H54 (cell line): ENCODE measurements at places on chromosomes 1 and 21.
A peak's percentile ranks its signal among the peaks of the same experiment; 100 is the strongest.

DNA sequence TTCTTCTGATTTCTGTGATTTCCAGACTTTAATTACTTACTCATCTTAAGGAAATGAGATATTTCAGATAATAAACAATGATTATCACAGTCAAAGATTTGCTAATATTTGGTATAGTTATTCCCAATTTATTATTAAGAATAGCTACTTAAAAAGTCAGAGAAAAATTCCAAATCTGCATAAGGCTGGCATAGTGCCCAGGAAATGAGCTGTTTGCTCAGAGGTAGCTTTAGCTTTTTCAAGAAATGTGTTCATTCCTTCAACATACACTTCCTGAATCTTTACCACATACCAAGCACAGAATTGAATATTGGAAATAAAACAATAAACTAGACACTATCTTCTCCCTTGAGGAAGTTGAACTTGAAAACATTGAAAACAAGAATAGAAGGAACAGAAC, 44.3 kb upstream of the KCNK1 start:
- DNase-seq: no peak

GRCh38 chr1:226093621-226094020, 31.1 kb downstream of the H3-3A start:
- no peak for DNase-seq

- no peak for DNase-seq
Observed at GRCh38 chr21:40130476-40130875, 263.2 kb downstream of the PCP4 start.

GRCh38 chr21:31634993-31635392, 24.5 kb upstream of the SOD1 start:
- no peak for DNase-seq

GRCh38 chr1:165056914-165057313, 299.6 kb downstream of the LMX1A start:
- no peak for DNase-seq

GRCh38 chr1:236795757-236796667, 920 bp downstream of the MTR start:
- DNase-seq: no peak

DNA sequence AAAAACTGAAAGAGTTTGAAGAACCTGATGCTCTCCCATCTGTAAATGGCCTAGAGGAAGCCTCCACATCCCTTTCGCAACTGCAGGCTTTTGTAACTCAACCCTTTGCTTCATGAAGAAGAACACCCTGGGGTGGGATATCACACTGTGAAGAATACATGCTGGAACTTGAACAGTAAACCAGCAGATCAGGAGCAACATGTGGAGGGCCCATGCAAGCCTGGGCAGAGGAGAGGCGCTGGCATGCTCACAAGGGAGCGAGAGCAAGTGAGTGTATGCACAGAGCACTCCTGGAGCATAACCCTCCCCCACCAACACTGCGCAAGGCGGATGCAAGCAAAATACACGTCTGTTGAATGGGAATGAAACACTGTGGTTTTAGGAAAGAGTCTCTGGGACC, 24.6 kb upstream of the SPAG17 start:
- no peak for DNase-seq

DNA sequence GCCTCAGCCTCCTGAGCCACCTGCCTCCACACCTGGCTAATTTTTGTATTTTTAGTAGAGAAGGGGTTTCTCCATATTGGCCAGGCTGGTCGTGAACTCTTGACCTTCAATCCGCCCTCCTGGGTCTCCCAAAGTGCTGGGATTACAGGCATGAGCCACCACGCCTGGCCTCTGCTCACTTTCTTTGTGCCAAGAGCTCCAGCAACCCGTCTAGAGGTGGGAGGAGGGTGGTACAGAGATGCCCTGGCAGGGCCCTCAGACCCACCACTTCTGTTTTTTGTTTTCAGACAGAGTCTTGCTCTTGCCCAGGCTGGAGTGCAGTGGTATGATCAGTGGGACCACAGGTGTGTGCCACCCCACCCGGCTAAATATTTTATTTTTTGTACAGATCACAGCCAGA, 6.9 kb upstream of the SYNC start:
- no peak for DNase-seq

DNA sequence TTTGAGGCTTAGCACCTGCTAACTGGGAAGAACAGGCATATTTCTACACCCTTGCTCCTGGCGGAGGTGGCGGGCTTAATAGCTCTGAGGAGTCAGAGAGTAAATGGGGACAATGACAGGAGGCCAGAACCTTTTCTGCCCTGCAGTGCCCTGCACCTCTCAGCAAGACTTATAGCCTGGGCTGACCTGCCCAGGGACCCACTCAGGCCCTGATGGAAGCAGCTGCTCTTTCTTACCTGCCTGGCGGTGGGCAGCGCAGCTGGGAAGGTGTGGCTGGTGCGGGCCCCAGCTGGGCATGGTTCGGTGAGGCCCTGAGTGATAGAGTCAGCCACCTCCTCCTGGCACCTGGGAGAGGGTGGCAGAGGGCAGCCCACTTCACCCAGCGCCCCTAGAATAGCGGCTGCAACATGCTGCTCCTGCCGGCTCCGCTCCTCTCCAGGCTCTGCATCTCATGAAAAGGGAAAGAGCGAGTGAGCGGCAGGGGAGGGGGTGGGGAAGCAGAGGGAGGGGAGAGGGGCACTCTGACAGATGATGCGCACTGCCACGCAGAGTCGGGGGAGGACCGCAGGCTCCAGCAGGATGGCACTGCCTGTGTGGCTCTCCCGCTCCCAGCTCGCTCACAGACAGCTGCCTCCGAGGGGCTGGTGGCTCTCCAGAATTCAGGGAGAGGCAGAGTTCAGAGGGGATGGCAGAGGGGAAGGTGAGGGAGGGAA, at the start of gene RGS8:
RGS8 (minus strand) TSS at position 472 of the 713 bp plus-strand sequence. CDS start 14,938 bp downstream, outside the sequence.
- DNase-seq: no peak

DNA sequence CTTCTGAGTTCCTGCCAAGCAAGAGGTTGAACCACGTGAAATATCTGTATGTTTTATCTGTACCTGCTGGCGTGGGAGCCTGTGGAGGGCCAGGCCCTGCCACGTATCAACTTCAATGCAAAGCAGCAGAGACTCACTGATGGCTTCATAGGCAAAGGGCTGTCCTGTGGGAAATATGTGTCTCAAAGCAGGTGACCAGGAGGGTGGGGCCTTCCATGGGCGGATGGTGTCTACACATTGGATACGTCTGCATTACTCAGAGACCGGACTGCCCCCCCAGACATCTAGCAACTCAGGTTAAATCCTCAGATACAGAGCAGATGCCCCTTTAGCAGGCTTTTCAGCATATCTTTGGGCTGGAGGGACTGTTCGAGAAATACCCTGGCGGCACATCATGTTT, 210.8 kb upstream of the C1orf174 start:
- no peak for DNase-seq

DNA sequence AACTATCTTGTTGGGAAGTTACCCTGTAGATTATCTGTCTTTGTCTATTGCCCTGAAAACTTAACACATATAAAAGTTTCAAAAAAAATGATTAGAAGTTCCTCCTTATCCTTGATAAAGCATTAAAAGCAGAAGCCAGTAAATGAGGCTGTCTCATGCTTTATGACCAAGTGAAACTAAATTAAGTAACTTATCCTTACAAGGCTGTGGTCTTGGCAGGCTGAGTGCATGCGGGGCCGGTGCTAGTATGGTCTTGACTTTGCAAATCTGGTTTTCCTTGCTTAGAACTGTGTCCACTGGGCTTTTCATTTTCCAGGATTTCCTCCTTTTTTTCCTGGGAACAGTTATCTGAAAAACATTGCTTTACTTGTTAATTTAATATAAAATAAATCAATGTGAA, 43.1 kb downstream of the PCNX2 start:
- no peak for DNase-seq

DNA sequence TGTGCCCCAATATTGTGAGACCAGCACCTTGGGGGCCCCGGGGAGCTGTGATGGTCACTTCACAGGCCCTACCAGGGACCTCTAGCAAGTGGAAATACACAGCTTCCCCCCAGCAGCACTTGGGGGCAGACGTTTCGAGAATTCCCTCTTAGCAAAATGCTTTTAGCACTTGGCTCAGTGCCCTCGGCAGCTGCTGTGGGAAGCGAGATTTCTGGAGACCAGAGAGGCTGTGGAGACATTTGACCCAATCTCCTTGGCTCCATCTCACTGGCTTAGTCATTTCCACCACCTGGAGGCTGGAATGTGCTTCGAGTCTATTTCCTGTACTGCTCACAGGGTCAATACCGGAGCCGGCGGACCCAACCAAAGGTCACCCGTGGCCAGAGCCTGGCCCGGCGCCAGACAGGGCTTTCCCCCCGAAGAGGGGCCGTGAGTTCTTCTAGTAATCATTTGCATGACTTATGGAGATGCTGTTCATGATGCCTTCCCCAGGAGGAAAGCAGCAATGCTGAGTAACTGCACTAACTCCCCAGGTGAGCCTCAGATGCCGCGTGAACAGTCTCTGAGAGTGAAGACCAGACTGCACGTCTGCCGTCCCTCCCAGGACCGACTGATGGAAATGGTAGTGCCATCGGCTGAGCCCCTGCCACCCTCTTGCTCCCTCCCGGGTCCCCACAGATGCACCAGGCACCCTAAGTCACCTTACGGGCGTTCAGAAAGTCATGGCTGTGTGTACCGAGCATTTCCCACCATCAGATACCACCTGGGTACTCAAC, 4.4 kb upstream of the C2CD2 start:
- DNase-seq: peak; percentile 99

GRCh38 chr1:69139007-69139406, 428.7 kb upstream of the LRRC7 start:
- no peak for DNase-seq

GRCh38 chr1:157369808-157370521, 182.3 kb downstream of the FCRL5 start:
- DNase-seq: no peak

GRCh38 chr1:84698151-84699110, 8.2 kb upstream of the SSX2IP start:
- DNase-seq: peak; percentile 45

GRCh38 chr1:154404511-154404931, 622 bp upstream of the IL6R start:
- no peak for DNase-seq

DNA sequence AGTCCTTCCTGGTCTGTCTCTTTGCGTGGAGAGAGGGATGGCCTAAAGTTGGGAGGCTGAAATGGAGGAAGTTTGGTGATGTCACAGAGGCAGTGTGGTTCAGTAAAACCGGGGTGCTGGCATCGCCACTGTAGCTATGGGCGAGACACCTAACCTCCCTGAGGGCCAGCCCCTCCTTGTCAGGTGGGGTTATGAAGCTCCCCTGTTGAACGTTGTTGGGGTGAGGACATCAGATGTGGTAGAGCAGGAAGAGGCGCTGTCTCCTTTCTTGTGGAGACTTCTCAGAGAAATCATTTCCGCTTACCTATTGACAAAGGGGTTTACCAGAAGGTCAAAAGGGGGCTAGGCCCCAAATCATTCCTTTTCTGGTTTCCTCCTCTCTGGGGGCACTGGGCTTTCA, 294.7 kb downstream of the SIPA1L2 start:
- DNase-seq: no peak

DNA sequence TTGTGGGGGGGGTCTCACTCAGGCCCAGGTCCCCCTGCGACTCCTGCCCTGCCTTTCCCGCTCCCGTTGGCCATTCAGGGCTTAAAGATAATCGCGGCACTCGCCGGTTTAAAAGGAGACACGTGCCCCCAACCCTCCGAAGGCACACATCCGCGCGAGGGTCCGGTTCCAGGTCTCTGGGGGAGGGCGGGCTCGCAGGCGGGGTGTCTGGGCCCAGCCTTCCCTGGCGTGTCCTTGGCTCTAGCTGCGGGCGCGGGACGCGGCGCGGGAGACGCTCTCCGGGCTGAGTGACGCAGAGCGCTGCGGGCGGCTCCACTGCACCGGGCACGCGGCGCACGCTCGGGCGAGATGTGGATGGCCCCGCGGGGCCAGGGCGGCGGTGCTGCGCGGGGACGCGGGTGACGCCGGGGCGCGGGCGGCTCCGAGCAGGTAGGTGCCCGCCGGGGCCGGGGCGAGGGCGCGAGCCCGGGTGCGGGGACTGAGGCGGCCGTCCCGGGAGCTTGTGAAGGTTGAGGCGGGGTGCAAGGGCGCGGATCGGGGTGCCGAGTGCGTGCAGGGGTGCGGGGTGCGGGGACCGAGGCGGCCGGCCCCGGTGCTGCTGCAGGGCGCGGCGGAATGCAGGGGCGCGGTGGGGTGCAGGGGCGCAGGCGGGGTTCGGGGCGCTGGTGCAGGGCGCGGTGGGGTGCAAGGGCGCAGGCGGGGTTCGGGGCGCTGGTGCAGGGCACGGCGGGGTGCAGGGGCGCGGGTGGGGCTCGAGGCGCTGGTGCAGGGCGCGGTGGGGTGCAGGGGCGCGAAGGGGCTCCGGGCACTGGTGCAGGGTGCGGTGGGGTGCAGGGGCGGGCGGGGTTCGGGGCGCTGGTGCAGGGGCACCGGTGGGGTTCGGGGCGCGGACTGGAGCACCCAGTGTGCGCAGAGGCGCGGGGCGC, 3.3 kb upstream of the TRPM2 start:
- DNase-seq: no peak
